Inflammatory macrophage treated with lipopolysaccharide for 4 hours (primary cell): ENCODE measurements at places on chromosomes 13 and 19.

DNA sequence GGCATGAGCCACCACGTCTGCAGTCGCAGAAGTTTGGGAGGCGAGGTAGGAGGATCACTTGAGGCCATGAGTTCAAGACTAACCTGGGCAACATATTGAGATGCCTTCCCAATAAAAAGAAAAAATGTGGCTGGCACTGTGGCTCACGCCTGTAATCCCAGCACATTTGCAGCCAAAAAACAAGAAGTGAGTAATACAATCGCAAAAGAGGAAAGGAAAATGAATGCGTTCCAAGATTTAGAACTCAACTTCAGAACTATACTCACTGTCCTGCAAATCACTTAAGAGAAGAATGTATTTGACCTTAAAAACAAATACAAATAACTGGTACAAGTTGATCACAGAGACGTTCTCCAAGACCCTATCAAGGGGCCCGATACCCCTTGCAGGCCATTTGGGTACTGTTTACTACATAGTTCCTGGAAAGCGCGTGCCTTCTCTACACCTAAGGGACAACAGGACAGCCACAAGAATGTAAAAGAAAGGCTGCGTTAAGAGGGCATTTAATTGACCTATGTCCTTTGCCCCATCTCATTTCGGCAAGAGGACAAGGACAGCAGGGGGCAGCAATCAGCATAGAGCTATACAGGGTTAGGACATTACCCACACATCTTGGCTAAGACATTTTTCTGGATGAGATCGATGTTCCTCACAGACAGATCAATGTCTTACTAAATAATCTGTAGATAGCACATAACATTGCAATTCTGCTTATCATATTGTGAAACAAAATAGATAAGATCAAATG is 41.3 kb downstream of the FLT3 start:
- peak; percentile 59 for DNase-seq

GRCh38 chr13:49494645-49495044 is 1.1 kb upstream of the PHF11 start:
- DNase-seq, result peak; percentile 27

GRCh38 chr19:35042056-35042730 is 672 bp downstream of the HPN start:
- DNase-seq, result no peak

DNA sequence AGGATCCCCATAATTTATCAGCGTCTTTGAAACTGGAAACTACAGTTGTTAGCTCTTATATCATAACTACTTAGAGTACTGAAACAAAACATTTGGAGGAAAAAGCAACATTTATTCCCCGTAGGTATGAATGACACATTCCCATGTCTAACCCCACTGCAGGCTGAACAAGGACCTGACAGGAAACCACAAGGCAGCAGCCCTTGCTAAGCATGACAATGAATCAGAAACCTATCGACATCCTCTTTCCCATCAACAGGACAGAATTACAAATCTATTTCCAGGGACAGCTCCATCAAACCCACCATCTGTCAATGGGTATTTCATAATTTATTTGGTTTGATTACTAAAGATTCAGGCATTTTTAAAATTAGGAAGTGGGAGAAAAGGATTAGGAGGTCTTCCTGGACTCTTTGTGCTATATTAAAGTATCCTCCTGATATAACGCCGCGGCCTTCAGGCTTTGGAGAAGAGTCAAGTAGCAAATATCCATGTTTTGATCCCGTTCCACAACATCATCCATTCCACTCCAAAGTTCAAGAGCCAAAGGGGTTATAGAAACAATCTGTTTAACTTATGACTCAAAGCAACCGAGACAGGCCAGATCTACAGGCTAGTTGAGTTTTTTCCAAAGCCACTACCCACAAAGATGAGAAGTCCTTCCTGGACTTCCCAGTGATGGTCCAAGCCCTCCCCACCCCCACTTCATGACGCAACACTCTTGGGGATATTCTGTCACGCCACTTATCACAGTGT is 51.1 kb downstream of the FAM216B start:
- peak; percentile 74 for DNase-seq

DNA sequence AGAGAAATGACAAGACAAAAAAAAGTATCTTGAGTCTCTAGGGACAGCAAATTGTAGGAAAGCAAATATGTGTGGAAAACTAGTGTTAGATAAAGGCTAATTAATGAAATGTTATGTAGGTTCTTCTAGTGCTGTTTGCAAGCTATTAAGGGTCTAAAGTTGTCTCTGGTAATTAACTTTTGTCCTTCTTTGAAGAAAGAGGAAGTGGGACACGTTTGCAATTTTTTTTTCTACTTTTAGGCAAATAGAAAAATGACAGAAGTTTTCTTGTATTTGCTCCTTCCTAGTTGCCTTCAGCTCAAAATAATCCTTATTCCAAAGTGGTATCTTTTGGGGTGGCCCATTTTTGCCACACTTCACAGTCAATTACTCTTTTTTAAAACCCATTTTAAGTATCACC is 1877.7 kb upstream of the PRR20A start:
- DNase-seq, result no peak

DNA sequence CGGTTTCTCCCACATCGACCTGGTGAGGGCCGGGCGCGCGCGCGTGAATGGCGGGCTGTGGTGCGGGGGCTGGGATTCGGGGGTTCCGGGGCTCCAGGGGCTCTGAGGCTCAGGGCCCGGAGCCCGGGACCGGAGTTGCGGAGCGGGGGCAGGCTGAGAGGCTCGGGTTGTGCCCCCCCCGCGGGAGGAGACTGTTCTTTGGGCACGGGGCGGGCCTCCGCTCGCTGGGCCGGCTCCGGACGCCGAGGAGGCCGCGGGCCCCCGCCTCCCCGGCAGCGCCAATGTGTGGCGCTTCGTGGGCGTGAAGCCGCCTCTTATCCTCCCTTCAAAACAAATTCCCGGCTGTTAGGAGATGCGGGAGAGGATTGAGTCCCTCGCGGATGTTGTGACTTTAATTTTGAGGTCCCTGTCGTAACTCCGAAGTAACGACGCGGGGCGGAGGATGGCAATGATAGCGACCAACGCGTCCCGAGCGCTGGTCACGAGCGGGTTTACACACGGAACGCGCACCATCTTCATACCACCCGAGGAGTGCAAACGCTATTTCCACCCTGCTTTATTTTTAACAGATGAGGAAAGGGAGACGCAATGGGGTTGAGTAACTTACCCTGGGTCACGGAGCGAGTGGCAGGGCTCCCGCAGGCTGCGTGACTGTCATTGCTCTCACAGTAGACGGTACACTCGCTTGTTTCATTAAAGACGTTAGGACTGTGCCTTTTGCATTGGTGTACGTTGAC is 536 bp downstream of the UBA2 start:
- peak; percentile 61 for DNase-seq

- peak; percentile 72 for DNase-seq
Observed at GRCh38 chr19:6125571-6125989, 9.9 kb upstream of the ACSBG2 start.

- no peak for DNase-seq
Observed at GRCh38 chr13:97758317-97758716, 195.2 kb upstream of the IPO5 start.

- DNase-seq, result peak; percentile 81
Observed at GRCh38 chr13:51070005-51070649, 40.9 kb downstream of the C13orf42 start.

GRCh38 chr13:41059456-41060081 is 1.7 kb upstream of the WBP4 start:
- DNase-seq, result peak; percentile 13
